Colonic mucosa (tissue), 4 donors: ENCODE measurements at places on chromosomes 5 and 9.
A peak's percentile ranks its signal among the peaks of the same experiment; 100 is the strongest.

DNA sequence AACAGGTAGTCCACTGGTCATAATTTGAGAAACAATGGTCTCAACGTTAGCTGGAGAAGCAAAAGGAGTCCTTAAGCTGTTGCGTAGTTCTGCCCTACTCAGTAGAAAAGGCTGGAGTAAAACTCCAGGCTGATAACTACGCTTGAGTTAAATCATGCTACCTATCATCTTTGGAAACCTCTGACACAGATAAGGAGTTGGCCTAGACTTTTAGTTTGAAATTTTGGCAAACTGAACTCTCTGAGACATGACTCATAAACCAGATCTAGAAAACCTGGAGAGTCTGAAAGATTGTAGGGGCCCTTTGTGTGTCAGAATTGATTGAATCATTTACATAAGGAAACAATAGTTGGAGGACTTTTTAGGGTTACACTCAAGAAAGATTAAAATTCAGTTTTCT is 26.3 kb downstream of the NMUR2 start:
- no peak overlapping the region for H3K27ac ChIP-seq
- H3K27me3 ChIP-seq, result no peaks in the 10 kb centered on the region
- H3K4me3 ChIP-seq, result no peak overlapping the region
- H3K36me3 ChIP-seq, result no peaks in the 10 kb centered on the region
- DNase-seq, result no peak

DNA sequence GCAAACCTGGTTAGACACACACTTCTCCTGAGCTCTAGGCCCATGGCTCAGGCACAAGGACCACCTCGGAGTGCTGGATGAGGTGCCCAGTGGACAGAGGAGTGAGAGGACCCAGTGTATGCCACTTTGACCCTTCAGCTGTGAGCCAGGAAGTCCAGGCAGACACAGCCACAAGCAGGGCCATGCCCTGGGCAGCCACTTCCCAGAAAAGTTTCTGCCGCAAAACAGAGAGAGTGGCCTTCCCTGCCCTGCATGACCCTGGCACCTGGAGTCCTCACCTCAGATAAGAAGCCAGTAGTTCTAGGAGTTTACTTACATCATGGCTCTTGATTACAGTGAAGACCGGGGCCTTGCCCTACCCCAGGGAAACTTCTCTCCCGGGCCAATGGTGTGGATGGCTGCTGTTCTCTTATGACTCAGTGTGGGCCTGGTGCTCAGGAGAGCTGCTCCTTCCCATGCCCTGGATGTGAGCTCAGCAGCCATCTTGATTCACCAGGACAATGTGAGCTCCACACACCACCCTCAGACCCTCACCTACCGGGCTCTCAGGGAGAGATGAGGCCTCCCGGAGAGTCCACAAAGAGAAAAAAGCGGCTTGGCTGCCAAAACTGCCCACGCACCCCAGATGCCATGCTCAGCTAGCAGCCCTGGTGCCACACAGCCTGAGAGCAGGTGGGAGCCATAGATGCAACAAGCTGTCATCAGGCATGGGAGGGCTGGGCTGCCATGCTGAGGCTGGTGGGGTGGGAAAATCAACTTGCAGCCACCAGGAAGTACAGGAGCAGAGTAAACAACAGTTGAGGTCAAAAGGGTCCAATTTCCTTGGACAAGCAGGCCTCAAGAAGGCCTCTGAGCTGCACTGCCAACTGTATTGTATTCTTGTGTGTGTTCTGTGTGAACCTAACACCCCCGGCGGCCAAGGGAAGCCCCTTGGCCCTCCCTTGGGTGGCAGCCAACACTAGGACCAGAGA is 11.7 kb upstream of the IRF1 start:
- no peaks in the 10 kb centered on the region for H3K36me3 ChIP-seq
- H3K27ac ChIP-seq, result peak overlapping the region; percentile 80
- peaks cover 36% of the 10 kb centered on the region for H3K4me1 ChIP-seq
- DNase-seq, result peak; percentile 58

- H3K36me3 ChIP-seq, result no peaks in the 10 kb centered on the region
- H3K27me3 ChIP-seq, result no peaks in the 10 kb centered on the region
- no peak overlapping the region for H3K27ac ChIP-seq
- no peak overlapping the region for H3K4me3 ChIP-seq
Measured at GRCh38 chr9:104977580-104977979, 49.6 kb upstream of the ABCA1 start.

DNA sequence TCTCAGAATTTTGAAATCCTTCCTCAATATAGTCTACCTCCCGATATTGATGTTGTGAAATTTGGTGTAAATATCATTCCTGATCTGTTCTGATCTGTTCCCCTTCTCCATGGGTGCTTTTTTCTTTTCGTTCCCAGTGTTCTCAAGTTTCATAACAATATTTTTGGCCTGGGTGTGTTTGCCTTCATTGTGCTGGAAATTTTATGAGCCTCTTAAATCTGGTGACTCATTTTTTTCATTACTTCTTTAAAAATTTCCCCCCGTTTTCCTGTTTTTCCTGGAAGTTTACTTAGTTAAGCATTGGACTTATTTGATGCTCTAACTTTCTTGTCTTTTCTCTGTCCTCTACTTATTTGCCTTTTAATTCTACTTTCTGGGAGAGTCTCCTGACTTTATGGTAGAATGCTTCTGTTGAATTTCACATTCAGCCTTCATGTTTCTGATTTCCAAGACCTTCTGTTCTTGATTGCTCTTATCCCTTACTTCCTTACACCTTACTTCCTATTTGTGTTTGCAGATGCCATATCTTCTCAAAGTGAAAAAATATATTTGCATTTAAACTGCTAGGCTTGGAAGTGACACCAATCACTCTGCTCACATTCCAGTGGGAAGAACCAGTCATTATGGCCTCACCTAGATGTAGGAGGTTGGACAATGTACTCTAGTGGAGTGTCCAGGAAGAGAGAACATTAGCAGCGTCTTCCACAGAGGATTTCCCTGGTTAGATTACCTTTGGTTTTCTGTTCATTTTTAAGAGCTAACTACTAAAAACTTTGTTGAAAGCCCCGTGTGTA is 441.9 kb downstream of the ARHGEF28 start:
- H3K4me1 ChIP-seq, result no peaks in the 10 kb centered on the region
- H3K4me3 ChIP-seq, result no peak overlapping the region
- H3K27ac ChIP-seq, result no peak overlapping the region
- H3K27me3 ChIP-seq, result no peaks in the 10 kb centered on the region
- no peak for DNase-seq

DNA sequence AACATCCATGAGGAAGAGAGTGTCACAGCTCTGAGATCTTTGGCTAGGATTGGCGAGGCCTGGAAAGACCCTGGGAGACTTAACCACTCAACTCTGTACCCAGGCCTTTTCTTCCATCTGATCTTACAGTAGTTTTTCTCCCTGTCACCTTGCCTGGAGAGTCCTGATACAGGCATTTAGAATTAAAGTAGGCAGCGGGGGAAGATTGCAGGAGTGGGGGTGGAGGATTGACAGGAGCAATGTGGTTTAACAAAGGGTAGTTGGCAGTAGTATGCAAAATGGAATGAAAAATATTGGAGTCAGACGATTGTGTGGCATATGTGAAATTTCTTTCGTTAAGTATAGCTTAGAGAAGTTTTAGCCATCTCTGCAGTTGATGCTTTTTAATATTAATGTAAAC is 16.9 kb downstream of the TMEFF1 start:
- H3K27ac ChIP-seq, result no peak overlapping the region
- no peaks in the 10 kb centered on the region for H3K4me1 ChIP-seq
- no peaks in the 10 kb centered on the region for H3K27me3 ChIP-seq
- no peaks in the 10 kb centered on the region for H3K36me3 ChIP-seq

DNA sequence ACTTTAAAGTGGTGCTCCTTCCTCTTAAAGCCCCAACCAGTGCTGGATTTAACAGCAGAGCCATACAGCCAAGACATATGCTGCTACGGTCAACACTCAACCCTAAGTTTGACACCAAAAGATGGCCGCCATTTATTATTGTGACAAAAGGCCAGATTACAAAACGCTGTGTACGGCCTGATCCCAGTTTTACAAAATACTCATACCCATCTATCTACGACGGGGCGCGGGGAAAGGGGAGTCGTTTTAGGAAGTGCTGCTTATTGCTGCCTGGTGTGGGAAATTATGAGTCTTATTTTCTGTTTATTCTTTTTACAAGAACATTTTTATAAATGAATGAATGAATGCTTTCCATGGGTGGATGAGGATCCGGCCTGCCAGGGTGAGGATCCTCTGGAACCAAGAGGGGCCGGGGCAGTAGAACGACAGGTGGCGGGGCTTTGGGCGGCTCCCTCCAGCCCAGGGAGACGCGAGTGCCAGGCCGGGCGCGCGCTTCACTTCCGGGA is 457 bp upstream of the IDNK start:
- H3K4me1 ChIP-seq, result peaks cover 3% of the 10 kb centered on the region
- H3K27me3 ChIP-seq, result no peaks in the 10 kb centered on the region
- H3K36me3 ChIP-seq, result no peaks in the 10 kb centered on the region
- DNase-seq, result no peak
- peak overlapping the region; percentile 95 for H3K4me3 ChIP-seq
